ENCODE measurements at places on chromosomes 16 and 17.

DNA sequence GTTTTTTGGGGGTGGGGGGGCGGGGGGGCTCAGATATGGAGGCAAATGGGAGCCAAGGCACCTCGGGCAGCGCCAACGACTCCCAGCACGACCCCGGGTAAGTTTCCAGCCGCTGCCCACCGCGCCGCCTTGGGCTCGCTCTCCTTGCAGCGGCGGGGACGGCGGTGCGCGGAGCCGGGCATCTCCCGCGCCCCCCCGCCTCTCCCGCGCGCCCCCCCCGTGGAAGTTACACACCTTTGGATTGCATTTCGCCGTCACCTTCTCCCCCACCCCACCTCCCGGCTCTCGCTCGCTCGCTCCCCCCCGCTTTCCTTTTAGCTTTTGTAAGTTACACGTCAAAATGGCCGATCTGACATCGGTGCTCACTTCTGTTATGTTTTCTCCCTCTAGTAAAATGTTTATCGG is 387 bp downstream of the MSI2 start:
- DNase-seq: no peak

DNA sequence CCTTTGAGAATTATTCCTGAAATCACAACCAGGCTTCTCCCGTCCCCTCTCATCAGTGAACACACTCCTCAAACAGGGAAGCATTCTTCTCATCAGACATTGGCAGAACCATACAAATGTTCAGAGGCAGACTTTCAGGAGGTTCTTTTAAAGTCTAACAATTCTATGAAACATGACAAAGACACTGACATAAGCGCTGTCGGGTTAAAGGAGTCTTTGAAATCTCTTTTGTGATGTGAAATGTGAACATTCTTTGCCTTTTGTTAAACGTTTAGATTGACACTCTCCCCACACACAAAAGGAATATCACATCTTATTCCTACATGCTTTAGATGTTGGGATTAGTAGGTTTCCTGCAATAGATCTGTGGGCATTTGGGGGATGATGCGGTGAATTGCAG is 63.9 kb downstream of the NETO2 start:
- no peak for DNase-seq

DNA sequence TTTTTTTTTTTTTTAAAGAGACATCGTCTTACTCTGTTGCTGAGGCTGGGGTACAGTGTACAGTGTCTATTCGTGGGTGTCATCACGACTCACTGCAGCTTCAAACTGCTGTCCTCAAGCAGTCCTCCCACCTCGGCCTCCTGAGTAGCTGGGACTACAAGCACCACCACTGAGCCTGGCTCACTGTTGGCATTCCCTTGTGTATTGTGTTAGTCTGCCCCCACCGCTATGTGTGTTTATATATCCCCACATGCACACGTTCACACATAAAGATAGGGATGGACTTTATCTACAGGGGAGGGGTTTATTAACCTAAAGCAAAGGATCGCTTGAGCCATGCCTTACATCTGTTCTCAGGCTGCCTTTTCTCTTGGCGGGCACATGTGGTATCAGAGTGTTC is 63.8 kb downstream of the SEC14L1 start:
- DNase-seq: no peak

GRCh38 chr16:51851111-51851510 is 695.8 kb downstream of the TOX3 start:
- no peak for DNase-seq

- no peak for DNase-seq
Observed at GRCh38 chr17:19533718-19534561, at the start of gene SLC47A1. TSS of gene SLC47A1 (plus strand) at chr17:19533854. CDS start at chr17:19533940, 86 bp downstream.

DNA sequence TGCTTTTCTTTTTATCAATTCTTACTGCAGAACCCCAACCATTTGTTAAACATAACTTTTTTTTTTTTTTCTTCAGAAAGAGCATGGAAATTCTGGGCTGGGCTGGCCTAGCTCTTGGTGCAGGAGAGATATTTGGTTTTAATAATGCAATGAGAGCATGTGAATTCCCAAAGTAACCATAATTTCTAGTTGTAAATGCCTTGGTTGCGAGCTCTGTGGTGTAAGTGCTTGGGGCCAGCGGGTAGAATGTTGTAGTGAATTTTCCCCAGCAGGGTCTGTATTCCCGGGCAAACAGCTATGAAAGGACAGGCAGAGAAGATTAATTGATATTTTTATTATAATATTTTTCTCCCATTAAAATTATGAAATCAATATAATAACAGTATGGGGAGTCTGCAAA is 465.6 kb downstream of the HS3ST4 start:
- no peak for DNase-seq

GRCh38 chr17:76473541-76473985 is 6.2 kb downstream of the AANAT start:
- DNase-seq: no peak

DNA sequence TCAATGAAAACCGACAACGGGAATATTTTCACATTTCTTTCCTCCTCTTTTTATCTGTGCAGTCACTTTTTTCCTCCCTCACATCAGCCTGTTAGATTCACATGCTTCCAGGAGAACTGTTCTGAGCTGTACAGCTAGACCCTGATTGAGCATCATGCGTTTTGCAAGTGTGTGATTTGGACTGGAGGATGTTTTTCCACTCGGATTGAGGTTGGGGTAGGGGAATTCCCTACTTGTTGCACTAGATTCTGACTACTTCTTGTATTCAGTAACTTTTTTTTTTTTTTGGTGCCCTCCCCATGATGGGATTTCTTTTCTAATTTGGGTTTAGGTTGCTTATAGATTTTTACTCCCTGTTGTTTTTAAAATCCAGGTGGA is 4.8 kb downstream of the MSI2 start:
- no peak for DNase-seq

DNA sequence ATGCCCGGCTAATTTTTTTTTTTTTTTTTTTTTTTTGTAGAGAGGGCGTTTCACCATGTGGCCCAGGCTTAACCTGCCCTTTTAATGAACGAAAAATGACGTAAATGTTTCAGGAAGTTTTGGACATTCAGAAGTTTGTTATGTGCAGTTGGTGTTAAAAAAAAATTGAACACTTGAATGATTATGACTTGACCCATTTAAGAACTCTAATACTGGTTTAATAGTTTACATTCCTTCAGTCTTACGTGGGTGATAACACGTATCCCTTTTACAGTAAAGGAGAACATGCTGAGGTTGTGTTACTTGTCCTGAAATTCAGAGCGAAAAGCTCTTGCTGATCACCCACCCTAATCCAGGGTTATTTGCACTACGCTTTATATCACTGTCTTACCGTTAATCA is 1.7 kb downstream of the MLYCD start:
- DNase-seq: no peak

GRCh38 chr17:80545499-80545826 is 825 bp downstream of the RPTOR start:
- no peak for DNase-seq

GRCh38 chr17:35981246-35981645 is at the start of gene CCL16:
TSS of gene CCL16 (minus strand) at chr17:35981497. CDS start at chr17:35981420, 77 bp downstream.
- no peak for DNase-seq

GRCh38 chr16:83971165-83972130 is 3.4 kb downstream of the NECAB2 start:
- no peak for DNase-seq

- DNase-seq: no peak
Observed at GRCh38 chr17:45061606-45062205, 589 bp downstream of the NMT1 start.

DNA sequence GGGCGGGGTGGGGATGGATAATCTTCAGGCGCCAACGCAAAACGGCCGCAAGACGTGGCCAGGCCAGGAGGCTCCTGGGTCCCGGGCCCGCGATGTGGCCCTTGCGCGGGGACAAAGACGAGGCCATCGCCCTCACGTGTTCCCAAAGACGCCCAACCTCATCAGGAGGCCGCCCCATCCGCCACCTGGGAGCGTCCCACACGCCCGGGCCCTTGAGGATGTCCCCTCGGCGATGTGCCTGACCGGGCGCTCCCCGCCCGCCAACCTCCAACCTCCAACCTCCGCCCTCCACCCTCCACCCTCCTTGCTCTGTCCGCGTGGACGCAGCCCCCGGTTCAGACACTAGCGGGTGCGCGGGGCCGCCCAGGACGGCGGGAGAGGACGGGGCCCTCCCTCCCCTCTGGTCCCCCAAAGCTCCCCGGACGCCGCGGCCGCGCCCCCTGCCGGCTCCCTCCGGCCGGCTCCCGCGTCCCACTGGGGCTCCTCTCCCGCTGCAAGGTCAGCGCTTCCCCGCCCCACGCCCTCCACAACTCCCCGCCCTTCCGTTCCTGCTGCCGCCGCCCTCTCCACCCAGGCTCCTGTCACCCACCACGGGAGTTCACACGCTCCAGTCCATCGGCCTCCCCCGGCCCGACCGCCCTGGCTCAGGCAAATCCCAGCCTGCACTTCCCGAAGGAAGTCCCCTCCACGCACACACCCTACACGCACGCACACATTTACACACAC is 250.8 kb upstream of the RPL38 start:
- DNase-seq: peak; percentile 46

DNA sequence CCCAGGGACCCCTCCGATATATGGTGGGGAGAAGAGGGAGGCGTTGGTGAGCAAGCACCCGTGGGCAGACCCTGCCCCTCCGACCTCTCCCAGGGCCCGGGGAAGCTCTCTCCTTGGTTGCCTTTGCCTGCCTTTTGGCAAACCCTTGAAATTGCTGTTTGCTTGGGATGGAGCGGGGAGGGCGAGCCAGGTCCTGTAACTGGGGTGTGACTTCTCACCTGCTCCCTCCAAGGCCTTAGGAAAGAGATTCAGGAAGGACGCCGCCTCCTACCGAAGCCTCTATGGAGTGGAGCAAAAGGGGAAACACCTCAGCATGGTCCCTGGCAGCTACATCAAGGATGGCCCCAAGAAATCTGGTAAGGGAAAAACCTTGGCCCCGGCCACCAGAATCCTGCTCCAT is 4.6 kb downstream of the C16orf78 start:
- no peak for DNase-seq

DNA sequence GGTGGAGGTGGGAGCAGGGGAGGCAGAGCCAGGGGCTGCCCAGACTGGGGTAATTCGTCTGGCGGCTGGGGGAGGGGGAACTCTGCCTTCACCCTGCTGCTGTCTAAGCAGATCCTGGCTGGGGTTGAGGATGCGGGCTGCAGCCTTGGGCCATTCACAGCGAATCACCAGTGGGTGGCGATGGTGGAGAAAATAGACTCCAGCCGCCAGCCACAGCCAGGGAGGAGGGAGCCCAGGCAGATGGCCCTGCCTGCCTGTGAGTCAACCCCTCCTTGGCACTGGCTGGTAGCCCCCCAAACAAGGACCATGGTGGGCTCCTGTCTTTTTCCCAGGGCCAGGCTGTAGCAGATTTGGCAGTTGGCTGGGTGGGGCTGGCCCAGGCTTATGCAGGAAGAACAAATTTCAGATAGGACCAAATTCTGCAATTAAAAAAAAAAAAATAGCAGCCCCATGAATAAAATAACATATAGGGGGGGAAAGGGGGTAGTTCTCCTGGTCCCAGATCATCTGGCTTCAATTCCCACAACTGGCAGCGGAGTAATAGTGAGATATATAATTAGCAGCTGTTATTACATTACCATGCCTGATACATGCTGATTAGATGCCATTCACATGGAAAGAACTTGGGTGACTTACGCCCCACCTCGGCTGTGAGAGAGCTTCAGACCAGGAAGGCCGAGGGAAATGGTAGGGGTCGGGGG is 41.5 kb upstream of the CDH5 start:
- peak; percentile 59 for DNase-seq

- peak; percentile 43 for DNase-seq
Observed at GRCh38 chr16:2148714-2149629, 547 bp downstream of the RAB26 start.

DNA sequence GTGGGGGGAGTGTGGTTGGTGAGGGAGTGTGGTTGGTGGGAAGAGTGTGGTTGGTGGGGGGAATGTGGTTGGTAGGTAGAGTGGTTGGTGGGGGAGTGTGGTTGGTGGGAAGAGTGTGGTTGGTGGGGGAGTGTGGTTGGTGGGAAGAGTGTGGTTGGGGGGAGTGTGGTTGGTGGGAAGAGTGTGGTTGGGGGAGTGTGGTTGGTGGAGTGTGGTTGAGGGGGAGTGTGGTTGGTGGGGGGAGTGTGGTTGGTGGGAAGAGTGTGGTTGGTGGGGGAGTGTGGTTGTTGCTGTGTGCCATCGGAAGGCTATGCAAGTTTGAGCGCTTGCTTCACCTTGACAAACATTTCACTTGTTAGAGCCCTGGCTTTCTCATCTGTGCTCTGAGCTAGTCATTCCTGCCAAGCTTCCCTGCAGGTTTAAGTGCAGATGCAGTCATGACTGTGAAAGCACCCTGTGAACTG is 20.1 kb downstream of the MINK1 start:
- no peak for DNase-seq

GRCh38 chr17:15398291-15398690 is 56.9 kb upstream of the TEKT3 start:
- DNase-seq: no peak

GRCh38 chr17:9226794-9227135 is 205.5 kb downstream of the NTN1 start:
- DNase-seq: no peak

DNA sequence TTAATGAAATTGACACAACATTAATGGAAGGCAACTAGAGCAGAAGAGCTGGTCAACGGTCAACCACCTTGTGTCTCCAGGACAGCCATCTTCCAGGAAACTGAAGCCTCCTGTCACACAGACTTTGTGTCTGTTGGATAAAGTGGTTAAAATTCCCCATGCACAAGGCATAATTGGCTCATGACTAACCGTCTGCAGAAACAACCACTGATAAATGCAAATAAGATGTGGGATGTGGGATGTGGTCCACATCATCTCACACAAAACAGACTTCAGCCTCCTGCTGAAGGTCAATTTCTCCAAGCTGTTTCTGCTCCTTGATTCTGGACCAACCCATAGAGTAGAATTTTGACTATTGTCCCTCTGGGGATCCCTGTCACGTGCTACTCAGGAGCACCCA is 26.9 kb upstream of the XYLT1 start:
- no peak for DNase-seq

DNA sequence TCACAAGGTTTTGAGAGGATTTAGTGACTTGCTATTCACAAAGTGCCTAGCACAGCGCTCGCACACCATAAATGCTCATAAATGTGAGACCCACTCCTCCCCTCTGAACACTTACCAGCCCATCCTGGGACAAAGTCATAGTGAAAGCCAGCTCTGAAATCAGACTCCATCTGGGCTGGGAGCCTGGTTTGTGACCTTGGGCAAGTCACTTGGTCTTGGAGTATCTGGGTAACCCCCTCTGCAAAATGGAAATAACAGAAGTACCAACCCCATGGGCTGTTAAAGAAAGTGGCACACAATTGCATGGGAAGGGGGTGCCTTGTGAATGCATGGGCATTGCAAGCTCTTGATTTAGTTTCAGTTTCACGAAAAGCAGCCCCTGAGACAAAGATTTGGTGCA is 104.7 kb upstream of the CDH5 start:
- no peak for DNase-seq

- no peak for DNase-seq
Observed at GRCh38 chr17:76883744-76884525, 15.7 kb downstream of the MGAT5B start.

All from femur (tissue), 1 donor.